ENCODE measurements at places on chromosomes 3 and 15.

- no peak for ATAC-seq
These were observed 5.7 kb downstream of the GHSR start for GRCh38 chr3:172442606-172443005.

- no peak for ATAC-seq
These were observed 161.3 kb upstream of the GADL1 start for GRCh38 chr3:31055757-31056156.

DNA sequence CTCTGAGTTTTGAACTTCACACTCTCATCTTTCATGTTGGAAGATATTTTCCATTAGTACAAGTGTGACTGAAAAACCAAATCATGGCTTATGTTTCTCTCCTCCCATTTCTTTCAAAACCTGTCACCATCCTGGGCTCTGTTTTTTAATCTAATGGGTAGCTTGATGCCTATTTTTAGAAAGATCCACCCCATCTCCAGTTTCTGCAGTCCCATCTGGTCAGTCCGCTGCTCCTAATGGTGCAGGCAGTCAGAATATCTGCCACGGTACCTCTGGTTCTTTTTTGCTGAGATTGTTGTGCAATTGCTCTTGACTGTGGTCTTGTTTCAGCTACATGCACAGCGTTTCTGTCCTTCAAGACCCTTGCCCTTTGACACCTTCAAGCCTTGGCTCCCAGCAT lies 240.9 kb upstream of the CADM2 start:
- ATAC-seq: no peak

- no peak for ATAC-seq
These were observed 200.2 kb upstream of the DPH6 start for GRCh38 chr15:35746121-35746520.

DNA sequence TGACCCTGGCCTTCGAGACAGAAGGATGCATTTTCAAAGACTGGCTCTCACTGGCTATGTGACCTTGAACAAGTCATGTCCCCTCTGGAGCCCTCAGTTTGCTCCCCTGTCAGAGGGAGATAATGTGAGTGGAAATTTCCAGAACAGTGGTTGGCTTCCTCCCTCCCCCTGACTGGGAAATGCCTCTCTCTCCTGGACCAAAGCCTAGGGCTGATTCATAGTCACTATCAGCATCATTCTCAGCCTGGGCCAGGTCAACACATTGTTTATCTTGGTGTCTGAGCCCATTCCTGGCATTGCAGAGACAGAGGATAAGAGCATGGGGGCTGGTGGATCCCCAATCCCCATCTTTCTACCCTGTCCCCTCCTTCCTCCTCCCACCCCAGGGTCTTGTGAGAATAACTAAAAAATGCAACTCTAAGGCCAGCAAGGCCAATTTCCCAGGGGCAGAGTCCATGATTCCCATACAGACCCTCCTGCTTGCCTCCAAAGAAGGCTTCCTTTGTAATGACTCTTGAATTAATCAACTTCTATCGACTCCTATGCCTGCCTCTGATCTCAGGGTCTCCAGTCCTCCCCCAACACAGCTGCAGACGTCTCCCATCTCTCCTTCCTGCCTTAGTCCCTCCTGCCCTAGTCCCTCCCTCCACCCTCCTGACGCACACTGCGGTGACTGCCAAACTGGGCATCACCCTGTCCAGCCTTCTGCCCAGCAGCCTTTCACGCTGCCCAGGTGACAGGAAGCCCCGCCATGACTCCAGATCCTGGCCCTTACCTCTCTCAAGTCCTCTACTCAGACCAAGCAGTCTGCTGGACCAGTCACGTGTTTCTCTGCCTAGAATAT lies 35.4 kb upstream of the CORO2B start:
- no peak for ATAC-seq

- no peak for ATAC-seq
These were observed 276.9 kb downstream of the GBE1 start for GRCh38 chr3:81484520-81484919.

GRCh38 chr15:79442911-79443310 lies 10.8 kb downstream of the MINAR1 start:
- ATAC-seq: no peak

GRCh38 chr3:112074616-112075497 lies 11.3 kb upstream of the C3orf52 start:
- no peak for ATAC-seq

DNA sequence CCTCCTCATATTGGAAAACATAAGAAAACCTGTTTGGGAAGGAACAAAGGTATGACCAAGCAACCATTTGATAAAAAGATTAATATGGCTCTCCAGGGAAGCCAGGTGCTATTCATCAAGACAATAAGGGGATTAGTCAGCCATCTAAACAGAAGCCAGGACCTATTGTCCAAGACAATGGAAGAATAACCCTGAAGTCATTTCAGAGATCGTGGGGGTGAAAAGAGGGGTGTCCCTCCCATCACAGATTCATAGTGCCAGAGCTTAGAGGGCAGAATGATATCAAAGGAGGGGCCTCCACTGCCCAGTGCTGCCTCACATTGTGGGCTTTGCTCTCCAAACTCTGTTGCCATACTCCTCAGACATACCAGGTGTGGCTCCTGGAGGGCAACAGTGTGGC lies 73.5 kb downstream of the DAPK2 start:
- no peak for ATAC-seq

DNA sequence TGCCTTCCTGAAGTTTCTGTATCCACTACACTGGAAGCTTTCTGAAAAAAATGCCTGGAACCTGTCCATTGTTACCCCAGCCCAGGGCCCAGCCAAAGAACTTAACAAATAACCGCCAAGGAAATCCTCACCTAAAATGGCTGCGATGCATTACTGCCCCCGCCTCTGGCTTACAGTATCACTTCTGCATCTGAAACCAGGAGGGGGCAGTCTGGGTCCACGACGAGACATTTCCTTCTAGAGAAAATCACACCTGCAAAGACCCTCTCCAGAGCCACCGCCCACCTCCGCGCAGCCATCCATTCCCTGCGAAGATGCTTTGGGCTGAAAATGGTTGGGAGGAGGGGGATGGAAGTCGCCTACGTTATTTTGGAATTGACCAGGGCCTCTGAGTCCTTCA lies 22.4 kb upstream of the CELF6 start:
- peak; percentile 51 for ATAC-seq

- ATAC-seq: no peak
These were observed 86.3 kb downstream of the PPCDC start for GRCh38 chr15:75109736-75110130.

- no peak for ATAC-seq
These were observed 397.1 kb upstream of the CFAP20DC start for GRCh38 chr3:59446775-59447465.

- no peak for ATAC-seq
These were observed 256.5 kb downstream of the SHQ1 start for GRCh38 chr3:72591522-72592421.

GRCh38 chr3:1404270-1404962 lies 311.6 kb downstream of the CNTN6 start:
- ATAC-seq: no peak

DNA sequence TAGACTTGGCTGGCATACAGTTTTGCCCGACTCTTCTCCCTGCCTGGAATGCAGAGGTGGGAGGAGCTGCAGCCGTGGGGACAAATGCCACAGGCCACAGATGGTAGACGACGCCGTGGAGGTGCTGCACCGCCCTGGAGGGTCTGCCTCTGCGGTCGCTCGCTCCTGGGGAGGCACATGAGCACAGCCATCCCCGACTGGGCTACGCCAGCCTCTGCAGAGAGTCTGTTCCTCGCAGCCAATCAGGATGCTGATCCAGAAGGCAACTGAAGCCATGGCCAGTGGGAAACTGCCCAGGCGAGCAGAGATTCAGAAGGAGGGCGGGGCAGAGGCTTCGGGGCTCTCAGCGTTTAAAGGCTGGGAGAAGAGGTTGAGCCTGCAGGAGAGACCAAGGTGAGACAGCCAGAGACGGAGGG lies 11.9 kb upstream of the LRRC15 start:
- no peak for ATAC-seq

DNA sequence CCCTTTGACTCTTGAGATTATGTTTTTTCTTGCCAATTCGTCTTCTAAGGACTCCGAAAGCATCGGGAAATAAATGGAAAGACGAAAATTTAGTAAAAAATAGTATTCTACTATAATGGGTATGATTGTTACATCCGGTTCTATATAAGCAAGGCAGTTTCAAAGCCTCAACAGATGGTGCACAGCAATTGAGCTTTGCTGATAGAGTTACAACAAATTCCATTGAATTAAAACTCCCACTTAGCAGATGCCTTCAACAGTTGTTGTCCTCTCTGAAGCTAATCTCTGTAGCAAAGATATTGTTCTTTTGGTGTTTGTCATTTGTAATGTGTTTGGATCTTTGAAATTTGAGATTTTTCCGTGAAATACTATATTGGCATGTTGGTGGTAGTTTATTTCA lies 16.1 kb upstream of the GHSR start:
- no peak for ATAC-seq

- ATAC-seq: no peak
These were observed 142.5 kb downstream of the CPNE4 start for GRCh38 chr3:131892331-131892730.

GRCh38 chr15:34327906-34328305 lies 9.7 kb downstream of the SLC12A6 start:
- ATAC-seq: no peak

Measured in stimulated activated memory B cell treated with anti-CD40 and anti-IgM and Interleukin-4, amounts not matched to agents 10 μg/mL and 1 μg/mL and 100 μg/mL, for 72 hours (primary cell).